Iris pigment epithelial cell (primary cell): ENCODE measurements at places on chromosomes 16 and 17.

GRCh38 chr17:606508-607250 lies 108.0 kb downstream of the VPS53 start:
- DNase-seq = peak; percentile 76

DNA sequence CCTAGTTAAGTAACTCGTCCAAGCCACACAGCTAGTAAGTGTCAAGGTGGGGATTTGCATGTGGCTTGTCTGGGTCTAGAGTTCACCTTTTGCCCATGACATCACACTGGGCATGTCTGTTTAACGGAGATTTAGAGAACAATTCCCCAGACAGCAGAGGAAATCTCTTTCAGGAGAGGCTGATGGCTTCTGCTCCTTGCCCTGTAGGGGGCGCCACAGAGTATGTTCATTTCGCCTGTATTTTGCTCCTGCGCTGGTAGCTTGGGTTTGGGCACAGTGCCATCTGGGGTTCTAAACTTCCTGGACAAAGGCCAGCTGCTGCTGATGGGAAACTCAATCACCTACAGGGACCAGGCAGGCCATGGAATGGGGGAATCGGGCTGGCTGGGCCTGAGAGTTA lies 20.4 kb downstream of the OTOA start:
- DNase-seq = peak; percentile 3

- DNase-seq = no peak
Measured at GRCh38 chr16:75053791-75054555, 55.1 kb downstream of the ZNRF1 start.

- peak; percentile 61 for DNase-seq
Measured at GRCh38 chr17:2749784-2750181, 331 bp upstream of the CCDC92B start.

DNA sequence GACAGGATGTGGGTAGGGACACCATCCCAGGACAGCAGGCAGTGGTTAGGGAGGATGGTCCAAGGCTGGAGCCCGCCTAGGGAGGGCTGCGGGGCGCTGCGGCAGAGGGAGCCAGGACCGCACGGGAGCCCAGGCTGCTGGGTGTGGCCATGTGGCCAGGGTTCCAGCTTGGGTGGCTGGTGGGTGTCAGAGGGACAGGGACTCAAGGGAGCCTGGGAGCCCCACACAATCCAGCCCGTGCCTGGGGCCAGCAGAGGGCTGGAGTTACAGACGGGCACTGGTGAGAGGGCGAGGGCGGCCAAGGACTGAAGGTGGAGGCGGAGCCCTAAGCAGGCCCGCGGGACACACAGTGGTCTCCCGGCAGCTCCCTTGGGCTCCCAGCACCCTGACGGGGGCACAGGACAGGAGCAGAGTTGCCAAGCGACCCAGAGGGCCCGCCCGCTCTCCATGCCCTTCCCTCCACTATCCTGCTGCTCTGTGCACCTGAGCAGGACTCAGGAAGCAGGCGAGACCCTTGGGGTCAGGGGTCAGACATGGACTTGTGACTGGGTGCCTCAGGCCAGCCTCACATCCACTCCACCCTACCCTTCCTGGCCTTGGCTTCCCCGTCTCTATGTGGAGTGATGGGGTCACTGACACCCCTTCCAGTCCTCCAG lies 7.1 kb downstream of the MRPL28 start:
- no peak for DNase-seq
